Dorsolateral prefrontal cortex (tissue), 122 donors: ENCODE measurements at places on chromosomes 5 and 9.

DNA sequence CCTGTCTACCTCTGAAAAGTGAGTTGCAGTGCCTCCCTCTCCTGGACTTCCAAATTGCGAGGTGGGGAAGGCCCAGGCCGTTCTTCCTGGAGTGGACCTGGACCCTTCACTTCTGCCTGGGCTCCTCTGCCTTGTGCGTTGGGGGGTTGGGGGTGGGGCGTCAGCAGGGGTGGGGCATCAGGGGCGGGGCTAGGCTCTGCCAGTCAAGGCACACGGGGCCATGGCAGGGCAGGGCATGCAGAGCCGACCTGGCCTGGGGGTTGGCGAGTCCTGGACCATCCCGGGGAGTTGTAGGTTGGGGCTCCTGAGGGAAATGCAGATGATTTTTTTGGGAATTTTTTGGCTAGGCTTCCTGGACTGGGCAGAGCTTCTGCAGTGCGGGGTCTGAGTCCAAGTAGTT lies 87.1 kb downstream of the EHMT1 start:
- DNase-seq = no peak

DNA sequence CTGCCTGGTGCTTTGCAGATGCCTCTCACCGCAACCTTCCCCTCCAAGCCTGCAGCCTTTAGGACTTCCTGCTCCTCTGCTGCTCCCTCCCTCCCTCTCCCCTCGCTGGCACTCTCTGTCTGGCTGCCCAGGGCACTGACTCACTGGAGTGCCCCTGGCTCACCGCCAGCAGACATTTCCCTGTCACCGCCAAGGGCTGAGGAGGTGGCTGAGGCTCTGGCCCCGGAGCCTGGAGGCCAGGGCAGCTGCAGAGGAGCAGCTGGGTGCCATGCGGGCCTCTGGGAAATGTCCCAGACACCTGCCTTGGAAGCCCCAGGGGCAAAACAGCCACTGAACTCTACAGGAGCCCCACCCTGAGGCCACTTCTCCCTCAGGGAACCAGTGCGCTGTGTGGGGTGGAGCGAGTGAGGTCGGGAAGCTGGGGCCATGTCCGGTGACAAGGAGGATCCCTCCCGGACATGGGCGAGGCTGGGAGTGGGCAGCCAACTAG lies 53.4 kb downstream of the TENT4A start:
- peak; percentile 71 for DNase-seq

DNA sequence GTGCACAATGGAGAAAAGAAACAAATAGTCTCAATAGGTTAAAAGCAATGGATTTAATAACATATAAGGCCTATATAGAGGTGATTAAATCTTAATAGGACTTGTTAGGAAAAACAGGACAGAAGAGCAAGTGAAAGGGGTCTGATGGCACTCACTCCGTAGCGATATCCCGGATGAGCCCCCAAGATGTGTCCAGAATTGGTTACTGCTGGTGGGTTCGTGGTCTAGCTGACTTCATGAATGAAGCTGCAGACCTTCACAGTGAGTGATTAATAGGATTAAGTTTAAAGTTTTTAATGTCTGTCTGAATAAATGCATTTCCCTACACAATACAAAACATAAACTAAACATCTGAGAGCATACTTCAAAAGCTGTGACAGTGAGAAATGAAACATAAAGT lies 110.4 kb upstream of the FAM174A start:
- DNase-seq = no peak

- DNase-seq = peak; percentile 67
Measured at GRCh38 chr5:135834639-135835529, at the start of gene SLC25A48. SLC25A48 (plus strand) TSS chr5:135834663; CDS start chr5:135834848, 185 bp downstream.

DNA sequence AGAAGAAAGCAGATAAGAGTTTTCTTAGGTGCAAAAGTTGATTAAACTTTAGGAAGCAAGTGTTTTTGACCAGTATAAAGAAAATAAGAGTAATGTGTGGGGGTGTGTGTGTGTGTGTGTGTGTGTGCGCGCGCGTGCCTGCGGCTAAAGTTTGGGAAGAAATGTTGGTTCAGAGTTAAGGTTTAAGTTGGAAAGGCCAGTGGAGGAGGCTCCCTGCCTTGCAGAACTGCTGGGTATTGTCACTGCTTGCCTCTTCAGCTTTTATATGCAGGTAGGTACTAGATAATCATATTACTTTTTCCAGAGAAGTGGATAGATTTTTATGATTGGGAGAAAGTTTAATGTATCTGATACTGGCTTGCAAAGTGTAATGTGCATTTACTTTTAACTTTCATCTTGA lies 2.0 kb downstream of the PIK3R1 start:
- no peak for DNase-seq

DNA sequence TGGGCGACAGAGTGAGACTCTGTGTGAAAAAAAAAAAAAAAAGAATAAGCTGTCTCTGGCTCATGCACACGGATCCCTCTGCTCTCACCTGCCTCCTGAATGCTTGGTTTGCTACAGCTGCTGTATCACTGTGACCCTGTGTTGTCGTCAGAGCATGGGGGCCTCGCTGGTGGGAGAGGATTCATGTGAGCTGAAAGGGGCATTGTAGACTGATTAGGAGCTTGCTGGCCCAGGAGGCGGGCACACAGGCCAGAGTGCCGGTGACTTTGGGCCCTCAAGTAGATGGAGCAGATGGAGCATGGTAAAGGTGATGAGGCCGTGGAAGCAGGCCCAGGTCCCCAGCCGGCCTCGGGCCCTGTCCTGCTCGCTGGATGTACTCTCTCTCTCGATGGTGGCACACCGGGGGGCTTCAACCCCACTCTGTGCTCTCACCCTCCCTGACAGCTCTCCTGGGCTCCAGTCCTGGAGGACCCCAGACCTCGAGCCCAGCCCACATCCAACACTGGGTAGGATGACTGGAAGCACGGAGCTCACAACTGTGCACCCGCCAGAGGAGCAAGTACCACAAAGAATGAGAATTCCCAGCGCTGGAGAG lies 7.1 kb downstream of the FLT4 start:
- DNase-seq = no peak

DNA sequence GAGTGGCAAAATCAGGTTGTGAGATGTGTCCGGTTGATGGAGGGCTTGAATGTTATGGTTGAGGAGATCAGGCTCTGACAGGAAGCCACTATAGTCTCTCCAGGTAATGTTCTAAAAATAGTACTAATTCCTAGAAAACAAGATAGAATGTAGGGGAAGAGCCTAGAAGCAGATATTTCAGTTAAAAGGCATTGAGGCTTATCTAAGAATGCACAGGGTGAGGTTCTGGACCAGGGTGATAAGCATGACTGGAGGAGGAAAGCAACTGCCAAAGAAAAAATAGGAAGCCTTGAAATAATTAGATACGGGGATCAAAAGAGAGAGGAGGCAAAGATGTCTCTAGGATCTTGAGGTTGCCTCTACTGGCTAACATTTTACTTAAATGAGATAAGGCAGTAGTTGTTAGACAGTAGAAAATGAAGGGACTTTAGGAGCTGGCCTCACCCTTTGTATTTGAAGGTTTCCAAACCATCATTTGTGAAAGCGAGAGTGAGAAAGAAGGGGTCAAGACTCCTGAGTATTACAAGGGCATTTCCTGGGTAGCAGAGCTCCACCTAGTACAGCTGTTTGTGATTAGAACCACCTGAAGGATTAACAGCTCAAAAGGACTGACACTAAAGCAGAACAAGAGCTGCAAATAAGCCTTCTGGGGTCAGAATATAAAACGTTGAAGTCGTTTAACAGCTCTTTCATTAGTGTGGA lies 15.4 kb upstream of the ARL15 start:
- DNase-seq = no peak

- DNase-seq = no peak
Measured at GRCh38 chr5:171714851-171715250, 70.8 kb upstream of the SMIM23 start.

DNA sequence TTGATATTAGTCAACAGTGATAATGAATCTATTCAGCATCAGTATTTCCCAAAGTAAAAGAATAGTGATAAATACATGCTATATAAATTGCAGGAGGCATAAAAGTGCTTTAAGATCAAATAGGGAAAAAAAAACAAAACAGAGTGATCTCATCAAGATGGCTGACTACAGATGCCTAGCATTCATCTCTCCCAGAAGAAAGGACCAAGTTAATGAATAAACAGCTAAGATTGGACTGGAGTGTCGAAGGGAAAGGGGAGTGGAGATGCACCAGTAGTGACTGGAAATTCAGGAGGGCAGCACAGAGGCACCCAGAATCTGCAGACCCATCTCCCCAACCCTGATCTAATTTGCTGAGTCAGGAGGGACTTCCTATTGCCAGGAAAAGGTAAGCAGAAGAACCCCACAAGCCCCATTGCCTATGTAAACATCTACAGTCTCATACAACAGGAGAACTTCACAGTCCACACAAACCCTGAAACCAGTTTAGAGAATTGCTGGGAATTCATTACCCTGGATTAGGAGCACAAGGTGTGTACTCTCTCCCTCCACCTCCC lies 699.4 kb downstream of the PTPRD start:
- no peak for DNase-seq

GRCh38 chr5:32428426-32428825 lies 16.1 kb downstream of the ZFR start:
- no peak for DNase-seq

GRCh38 chr9:122827761-122828093 lies 661 bp downstream of the PDCL start:
- DNase-seq = no peak

GRCh38 chr5:34735491-34736426 lies 79.6 kb downstream of the RAI14 start:
- no peak for DNase-seq

GRCh38 chr5:124665035-124665434 lies 81.4 kb downstream of the ZNF608 start:
- DNase-seq = no peak

DNA sequence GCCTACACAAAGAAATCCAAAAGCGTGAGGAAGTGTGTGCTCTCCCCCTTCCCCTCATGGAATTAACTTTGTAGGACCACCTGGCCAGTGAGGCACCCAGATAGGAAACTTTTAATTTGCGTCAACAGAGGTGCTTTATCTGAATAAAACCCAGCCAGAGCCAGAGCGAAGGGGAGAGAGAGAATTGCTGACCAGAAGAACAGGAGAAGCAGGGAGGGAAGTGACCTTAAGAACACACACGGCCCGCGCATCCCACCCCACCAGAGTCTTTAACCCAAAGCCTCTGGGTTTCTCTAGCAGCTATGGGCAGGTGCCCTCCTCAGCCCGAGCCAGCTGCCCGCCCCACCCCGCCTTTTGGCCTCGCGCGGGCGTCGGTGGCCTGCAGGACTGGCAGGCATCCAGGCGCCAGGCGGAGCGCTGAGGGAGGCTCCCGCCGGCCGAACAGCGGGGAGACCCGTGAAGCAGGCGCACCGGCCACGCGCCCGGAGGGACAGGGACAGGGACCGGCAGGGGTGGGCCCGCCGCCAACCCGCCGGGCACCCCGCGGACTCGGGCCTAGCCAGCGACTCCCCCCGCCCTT lies 580 bp downstream of the ERAP1 start:
- peak; percentile 51 for DNase-seq

GRCh38 chr9:76758476-76758875 lies 5.8 kb upstream of the PCA3 start:
- no peak for DNase-seq

- DNase-seq = no peak
Measured at GRCh38 chr9:115063058-115063845, 54.7 kb downstream of the TNC start.

DNA sequence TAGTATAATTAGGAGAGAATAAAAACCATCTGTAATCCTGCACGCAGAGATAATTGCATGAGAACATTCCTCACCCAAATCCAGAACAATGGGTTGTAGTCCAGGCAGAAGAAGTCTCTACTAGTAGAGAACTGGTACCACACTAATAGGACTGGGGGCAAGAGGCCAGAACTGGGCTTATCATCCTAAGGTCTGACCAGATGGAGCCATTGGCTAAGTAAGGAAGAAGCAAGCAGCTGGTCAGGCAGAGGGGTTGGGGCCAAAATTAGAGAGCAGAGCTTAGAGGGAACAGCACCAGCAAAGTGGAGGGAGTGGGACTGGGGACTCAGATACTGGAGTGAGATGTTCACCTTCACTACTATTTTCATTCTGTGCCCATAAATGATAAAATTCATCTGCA lies 35.4 kb upstream of the MAP1B start:
- DNase-seq = no peak

- no peak for DNase-seq
Measured at GRCh38 chr9:137740312-137740711, 121.5 kb downstream of the EHMT1 start.

- DNase-seq = no peak
Measured at GRCh38 chr9:132644251-132644650, 25.5 kb downstream of the DDX31 start.

- peak; percentile 67 for DNase-seq
Measured at GRCh38 chr5:60540856-60541805, 158.8 kb downstream of the DEPDC1B start.

GRCh38 chr5:52544738-52545137 lies 243.0 kb upstream of the ITGA1 start:
- DNase-seq = no peak
